ENCODE measurements at places on chromosomes 7 and 10.

GRCh38 chr7:133733401-133733800, 393.7 kb upstream of the LRGUK start:
- DNase-seq = no peak

- DNase-seq = no peak
Observed at GRCh38 chr7:123209786-123210185, 10.0 kb upstream of the SLC13A1 start.

GRCh38 chr10:110851020-110851612, 20.6 kb upstream of the PDCD4 start:
- no peak for DNase-seq

- DNase-seq = no peak
Observed at GRCh38 chr10:32577448-32577847, 131.5 kb downstream of the CCDC7 start.

DNA sequence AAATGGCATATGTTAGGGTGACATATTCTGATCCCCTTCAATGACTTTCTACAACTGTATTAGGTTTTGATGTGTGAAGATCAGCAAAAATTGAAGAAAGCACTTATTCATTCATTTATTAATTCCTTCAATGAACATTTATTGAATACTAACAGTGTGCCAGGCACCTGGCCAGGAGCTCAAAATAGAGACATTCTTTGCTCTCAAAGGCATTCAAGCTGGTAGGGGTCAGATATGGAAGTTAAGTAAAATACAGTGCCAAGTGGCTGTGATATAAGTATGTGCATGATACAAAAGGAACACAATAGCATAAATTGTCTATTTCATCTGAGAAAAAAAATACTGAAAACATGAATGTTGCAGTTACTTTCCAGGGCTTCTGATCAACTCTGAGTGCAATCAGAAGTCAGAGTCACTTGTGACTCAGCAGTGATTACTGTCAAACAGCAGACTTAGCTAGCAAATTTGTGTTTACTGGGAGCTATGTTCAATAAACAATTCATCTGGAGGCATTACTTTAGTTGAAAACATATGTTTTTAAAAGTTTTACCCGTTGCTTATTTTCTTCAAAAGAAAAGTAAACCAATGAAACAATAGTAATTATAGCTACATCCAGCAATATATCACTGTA, 60.4 kb upstream of the CACNB2 start:
- DNase-seq = no peak

GRCh38 chr7:98923512-98923911, 45.2 kb downstream of the TRRAP start:
- DNase-seq = no peak

- DNase-seq = no peak
Observed at GRCh38 chr7:34187798-34188307, 282.5 kb downstream of the BMPER start.

GRCh38 chr7:73706126-73707044, 13.1 kb downstream of the STX1A start:
- DNase-seq = no peak

DNA sequence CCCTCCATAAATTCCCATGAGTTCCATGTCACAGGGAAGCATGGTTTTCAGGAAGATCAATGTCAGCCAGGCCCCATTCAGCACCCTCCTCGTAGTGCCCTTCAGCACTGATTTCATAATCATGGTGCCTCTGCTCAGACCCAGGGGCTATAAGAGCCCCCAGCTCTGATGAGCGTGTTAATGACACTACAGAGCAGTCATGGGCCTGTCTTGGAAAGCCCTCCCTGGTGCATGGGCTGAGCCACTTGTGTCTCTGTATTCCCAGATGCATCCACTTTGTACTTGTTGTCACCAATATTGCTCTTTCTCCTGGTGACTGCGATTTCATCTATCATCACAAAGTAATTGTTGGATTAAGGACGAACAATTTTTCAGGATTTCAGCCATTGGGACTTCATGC, 154.6 kb downstream of the ADARB2 start:
- no peak for DNase-seq

GRCh38 chr7:127820732-127821085, 168.7 kb downstream of the SND1 start:
- no peak for DNase-seq

DNA sequence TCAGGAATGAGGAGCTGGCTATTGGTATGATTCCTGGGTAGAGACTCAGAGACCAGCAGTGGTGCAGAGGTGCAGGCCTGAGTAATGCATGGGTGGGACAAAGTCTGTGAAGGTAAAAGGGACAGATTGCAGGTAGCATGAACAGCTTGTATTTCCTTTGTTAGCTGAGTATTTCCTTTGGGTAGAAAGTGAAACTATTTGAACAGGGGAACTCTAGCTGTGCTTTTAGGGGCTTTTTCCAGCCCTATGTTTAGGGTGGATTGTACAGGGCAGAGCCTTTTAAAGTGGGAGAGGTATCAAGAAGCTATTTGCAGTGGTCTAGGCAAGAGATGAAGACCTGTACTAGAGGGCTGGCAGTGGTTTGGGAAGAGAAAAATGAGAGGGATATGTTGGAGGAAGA, 739.9 kb downstream of the REEP3 start:
- DNase-seq = no peak

DNA sequence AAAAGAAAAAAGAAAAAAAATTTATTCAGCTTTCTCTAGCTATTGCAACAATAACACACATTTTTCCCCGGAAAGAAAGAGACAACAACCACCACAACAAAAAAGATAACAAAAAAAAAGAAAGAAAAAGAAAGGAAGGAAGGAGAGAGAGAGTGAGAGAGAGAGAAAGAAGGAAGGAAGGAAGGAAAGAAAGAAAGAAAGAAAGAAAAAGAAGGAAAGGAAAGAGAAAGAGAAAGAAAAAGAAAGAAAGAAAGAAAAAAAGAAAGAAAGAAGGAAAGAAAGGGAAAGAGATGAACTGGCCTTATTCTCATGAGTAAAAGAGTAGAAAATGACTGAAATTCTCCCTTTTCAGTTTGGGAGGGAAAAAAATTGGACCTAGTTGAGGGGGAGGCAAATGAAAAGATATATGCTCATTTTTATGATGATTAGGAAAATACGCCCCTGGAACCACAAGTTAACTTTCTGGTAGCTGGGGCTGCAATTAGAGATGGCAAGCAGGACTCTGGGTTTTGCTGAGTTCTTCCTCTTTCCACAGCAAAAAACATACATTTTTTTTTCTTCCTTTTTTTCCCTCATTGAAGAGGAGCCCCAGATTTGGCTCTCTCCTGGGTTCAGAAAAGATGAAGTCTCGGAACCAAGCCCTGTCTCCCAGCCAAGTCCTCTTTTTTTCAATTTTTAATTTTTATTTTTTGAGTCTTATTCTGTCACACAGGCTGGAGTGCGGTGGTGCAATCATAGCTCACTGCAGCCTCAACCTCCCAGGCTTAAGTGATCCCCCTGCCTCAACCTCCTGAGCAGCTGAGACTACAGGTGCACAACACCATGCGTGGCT, 12.6 kb upstream of the PRDX3 start:
- DNase-seq = no peak

DNA sequence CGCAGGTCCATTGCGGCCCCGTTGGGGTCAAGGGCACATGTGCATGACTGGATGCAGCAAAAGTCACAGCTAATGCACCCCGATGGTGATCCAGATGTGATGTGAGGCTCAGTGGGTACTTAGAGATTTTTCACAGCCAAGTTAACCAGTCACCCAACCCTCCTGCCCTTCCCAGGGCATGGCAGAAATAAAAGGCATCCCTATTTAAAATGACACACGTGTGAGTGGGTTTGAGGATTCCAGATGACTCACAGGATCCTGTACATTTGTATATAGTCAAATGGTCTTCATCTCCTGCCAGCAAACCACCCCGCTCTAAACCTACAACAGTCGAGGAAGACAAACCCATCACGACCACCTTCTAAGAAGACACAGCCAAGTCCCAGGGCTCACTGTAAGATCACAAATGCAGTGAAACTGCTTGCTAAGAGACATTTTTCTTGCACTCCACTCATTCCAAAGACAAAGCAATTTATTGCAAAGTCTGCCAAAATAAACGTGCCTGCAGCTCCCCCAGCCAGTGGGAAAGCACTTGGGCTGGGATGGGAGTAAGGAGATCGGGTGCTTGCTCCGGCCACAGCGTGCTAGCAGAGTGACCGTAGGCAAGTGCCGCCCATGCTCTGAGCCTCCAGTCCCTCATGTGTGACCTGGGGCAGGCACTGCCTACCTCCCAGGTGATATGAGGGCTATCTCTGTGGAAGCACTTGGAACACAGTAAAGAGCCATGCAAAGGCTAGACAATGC, 86.6 kb upstream of the MACROH2A2 start:
- DNase-seq = no peak

GRCh38 chr7:132183781-132184380, 392.4 kb downstream of the PLXNA4 start:
- no peak for DNase-seq

DNA sequence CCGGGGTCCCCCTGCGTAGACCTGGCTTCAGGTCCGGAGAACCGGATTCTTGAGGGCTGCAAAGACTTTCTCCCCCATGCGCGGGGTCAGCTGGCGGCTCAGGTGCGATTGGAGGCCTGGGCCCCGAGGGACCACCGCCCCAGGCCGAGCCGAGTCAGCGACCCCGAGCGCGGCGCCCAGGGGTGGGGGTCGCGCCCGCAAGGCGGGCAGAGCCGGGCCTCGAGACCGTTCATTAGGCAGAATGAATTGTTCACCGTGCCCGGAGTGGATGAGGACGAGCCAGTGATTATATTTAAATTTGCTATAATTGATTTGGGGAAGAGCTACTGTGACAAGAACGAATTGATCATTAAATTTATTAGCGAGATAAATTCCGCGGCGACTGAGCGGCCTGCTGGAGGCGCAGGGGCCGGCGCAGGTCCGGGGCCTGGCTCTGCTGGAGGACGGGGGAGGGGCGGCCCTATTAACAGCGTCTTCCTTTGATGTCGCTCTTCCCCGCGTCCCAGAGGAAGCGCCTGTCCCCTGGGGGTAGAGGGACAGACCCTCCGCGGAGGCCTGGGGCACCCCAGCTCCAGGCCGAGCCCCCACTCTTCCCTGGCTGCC, 7.5 kb downstream of the MNX1 start:
- no peak for DNase-seq

GRCh38 chr7:50649259-50649885, 84.2 kb upstream of the DDC start:
- no peak for DNase-seq

GRCh38 chr7:76505168-76506080, 4.9 kb upstream of the UPK3B start:
- DNase-seq = no peak

- no peak for DNase-seq
Observed at GRCh38 chr7:117190746-117191435, 132.0 kb downstream of the WNT2 start.

DNA sequence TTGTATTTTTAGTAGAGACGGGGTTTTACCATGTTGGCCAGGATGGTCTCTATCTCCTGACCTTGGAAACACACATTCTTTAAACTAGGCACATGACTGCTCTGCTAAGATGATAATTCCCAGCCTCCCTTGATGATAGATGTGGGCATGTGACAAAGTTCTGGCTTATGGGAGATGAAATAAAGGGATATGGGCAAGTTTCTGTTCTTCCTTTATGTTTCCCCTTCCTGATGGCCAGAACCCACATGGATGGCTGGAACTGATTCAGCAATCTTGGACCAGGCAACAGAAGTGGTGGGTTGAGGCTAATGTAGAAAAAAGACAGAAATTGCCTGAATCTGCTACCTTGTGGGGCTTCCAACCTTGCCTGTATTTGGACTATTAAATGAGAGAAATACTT, 60.7 kb upstream of the NRP1 start:
- DNase-seq = no peak

- DNase-seq = no peak
Observed at GRCh38 chr10:107553470-107553869, 389.0 kb upstream of the SORCS1 start.

GRCh38 chr10:12445701-12446334, 96.5 kb downstream of the CAMK1D start:
- DNase-seq = no peak

DNA sequence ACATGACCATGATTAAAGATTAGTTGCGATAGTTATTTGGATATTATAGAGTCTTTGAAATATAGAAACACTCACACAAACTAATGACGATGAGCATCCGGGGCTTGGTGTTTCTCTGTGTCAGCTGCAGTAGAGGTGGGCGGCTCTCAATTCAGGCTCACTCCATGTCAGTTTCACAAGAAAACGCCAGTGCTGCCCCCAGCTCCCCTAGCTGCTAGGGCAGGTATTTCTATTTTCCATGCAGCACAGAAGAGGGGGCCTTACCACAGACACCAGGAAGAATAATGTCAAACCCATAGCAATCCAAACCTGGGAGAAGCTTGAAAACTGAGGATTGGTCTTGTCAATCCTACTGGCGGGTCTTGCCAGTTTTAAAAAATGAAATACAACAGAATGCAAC, 197.1 kb downstream of the PHTF2 start:
- DNase-seq = no peak

GRCh38 chr7:37245590-37245989, 203.1 kb downstream of the ELMO1 start:
- no peak for DNase-seq

DNA sequence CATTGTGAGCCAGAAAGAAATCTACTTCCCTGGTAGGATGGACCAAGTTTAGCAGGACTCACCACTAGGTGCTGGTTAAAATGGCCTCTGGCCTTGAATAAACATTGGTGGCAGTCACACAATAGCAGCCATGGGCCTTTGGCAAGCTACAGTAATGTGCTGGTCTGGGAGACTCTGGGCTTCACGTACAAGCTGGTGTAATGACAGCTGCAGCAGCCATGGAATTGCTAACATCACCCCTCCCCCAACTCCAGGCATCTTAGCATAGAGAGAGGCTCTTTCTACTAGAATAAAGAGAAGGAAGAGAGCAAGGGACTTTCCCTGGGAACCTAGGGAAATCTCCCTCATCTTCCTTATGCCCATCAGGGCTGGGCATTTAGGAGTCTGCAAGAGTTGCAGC, 205.1 kb upstream of the SEMA3A start:
- DNase-seq = no peak

DNA sequence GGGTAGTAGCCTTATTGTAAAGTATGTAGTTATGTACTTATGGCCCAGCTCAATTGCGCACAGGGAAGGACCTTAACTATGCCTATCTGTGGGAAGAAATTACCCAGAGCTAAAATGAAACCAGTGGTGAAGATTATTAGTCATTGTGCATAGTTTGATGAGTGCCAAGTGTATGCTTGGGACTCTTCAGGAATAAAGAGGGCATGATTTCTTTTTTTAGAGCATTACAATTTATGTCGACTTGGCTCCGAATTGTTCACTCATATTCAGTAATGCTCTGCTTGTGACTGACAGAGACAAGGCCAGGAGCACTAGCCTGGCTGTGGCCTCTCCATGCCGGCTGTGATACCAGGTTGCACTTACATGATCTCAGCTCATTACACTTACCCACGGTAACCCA, 269.5 kb downstream of the TRIL start:
- DNase-seq = no peak

DNA sequence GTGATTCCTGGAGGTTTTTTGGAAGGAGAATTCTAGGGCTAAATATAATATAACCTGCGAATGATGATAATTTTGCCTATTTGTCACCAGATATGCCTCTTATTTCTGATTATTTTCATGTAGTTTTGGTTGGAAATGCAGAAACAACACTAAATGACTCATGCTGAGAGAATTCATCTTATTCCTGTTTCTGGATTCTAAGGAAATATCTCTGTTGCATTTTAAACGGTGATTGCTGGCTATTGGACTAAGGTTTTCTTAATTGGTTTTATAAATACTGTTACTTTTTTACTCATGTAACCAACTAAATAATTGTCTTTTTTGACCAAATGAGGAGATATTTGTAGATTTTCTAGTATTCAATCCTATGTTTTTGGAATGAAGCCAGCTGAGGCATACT, 204.9 kb upstream of the NPSR1 start:
- DNase-seq = no peak

Data from stimulated activated CD8-positive, alpha-beta memory T cell treated with anti-CD3 and anti-CD28 coated beads, Interleukin-12 subunit alpha, Interleukin-12 subunit beta, amount 100 ng/mL, for 4 hours (primary cell).